Sigmoid colon (tissue), 7 donors: ENCODE measurements at places on chromosomes 12 and 14. TPM values are rescaled to one million over a fixed set of nuclear protein-coding genes. Genes with fewer than 3 reads are reported as not detected.

Gene TCL1B
- total RNA-seq = not detected

Gene CACNA1C
- 62.0 TPM for total RNA-seq

Gene CKB
- 1,641 TPM for total RNA-seq

- H3K4me3 ChIP-seq = peak overlapping the region; percentile 36
- no peaks in the 10 kb centered on the region for H3K36me3 ChIP-seq
- DNase-seq = no peak
- no peak overlapping the region for H3K27ac ChIP-seq
Measured at GRCh38 chr12:111034886-111035577, 114.7 kb upstream of the MYL2 start.

- no peaks in the 10 kb centered on the region for H3K36me3 ChIP-seq
- no peaks in the 10 kb centered on the region for H3K27me3 ChIP-seq
- H3K4me1 ChIP-seq = peaks cover 6% of the 10 kb centered on the region
- H3K4me3 ChIP-seq = no peak overlapping the region
Measured at GRCh38 chr12:52156757-52157565, 34.9 kb downstream of the KRT80 start.

DNA sequence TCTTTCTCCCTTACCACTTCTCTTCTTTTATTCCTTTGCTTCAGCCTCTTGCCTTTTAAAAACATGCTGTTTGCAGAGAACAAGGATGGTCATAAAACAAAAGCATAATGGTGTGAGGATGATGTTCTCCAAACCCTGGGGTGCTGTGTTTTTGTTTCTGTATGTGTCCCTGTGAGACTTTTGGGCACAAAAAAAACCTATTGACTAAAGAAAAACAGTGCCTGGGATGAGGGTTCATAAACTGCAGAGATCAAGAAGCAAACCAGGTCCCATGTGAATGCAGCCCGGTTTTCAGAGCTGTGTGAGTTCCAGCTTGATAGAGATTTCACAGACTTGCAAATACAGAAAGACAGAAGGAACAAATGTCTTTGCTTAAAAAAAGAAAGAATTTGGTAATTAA is 148.6 kb upstream of the CPSF6 start:
- H3K27ac ChIP-seq = no peak overlapping the region
- no peaks in the 10 kb centered on the region for H3K36me3 ChIP-seq
- no peak for DNase-seq
- no peak overlapping the region for H3K4me3 ChIP-seq
- H3K27me3 ChIP-seq = no peaks in the 10 kb centered on the region

- no peaks in the 10 kb centered on the region for H3K36me3 ChIP-seq
- H3K27me3 ChIP-seq = no peaks in the 10 kb centered on the region
- DNase-seq = no peak
- no peak overlapping the region for H3K27ac ChIP-seq
Measured at GRCh38 chr12:93358821-93359220, 18.9 kb upstream of the NUDT4 start.

GRCh38 chr12:111408686-111409402 is 3.1 kb downstream of the SH2B3 start:
- H3K4me3 ChIP-seq = no peak overlapping the region
- DNase-seq = no peak
- peaks cover 87% of the 10 kb centered on the region for H3K4me1 ChIP-seq
- no peaks in the 10 kb centered on the region for H3K36me3 ChIP-seq
- peak overlapping the region; percentile 68 for H3K27ac ChIP-seq

- no peak for DNase-seq
- H3K4me1 ChIP-seq = no peaks in the 10 kb centered on the region
- H3K27me3 ChIP-seq = no peaks in the 10 kb centered on the region
- H3K4me3 ChIP-seq = no peak overlapping the region
Measured at GRCh38 chr14:102727336-102728095, 49.7 kb upstream of the TRAF3 start.

DNA sequence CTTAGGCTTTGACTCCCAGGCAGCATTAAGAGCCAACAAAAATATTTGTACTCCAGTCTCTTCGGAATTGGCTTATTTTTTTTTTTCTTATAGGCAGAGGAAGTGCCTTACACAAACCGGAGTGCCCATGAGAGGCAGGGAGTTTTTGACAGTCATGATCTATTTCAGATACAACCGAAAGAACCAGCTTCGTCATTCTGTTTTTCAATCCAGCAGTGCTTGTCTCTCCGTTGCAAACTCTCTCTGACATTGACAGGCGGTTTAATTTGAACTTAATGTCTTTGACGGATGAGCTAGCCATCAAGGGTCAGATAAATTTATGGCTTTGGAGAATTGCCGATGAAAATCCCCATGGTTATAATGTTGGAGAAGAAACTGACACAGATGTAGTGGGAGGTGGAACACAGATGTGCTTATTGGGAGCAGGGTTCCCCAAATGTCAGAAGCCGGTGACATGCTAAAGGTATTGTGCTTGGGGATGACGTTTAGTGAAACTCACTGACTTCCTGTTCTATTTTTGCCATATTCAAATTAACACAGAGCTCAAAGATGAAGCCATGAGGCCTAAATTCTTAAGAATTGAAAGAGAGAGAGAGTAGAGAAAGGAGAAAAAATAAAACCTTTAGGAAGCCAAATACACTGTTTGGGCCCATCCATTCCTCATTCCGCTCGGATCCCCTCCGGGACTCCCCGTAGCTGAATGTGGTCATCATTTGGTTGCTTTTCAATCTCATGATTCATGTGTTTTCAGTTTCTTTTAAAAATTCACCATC is 59.7 kb downstream of the PLXNC1 start:
- no peaks in the 10 kb centered on the region for H3K27me3 ChIP-seq
- peaks cover 5% of the 10 kb centered on the region for H3K4me1 ChIP-seq
- no peaks in the 10 kb centered on the region for H3K36me3 ChIP-seq
- DNase-seq = no peak
- no peak overlapping the region for H3K4me3 ChIP-seq

- H3K27ac ChIP-seq = no peak overlapping the region
- DNase-seq = no peak
- peaks cover 13% of the 10 kb centered on the region for H3K4me1 ChIP-seq
- H3K36me3 ChIP-seq = no peaks in the 10 kb centered on the region
- no peaks in the 10 kb centered on the region for H3K27me3 ChIP-seq
Measured at GRCh38 chr14:90747909-90748308, 68.3 kb downstream of the TTC7B start.

DNA sequence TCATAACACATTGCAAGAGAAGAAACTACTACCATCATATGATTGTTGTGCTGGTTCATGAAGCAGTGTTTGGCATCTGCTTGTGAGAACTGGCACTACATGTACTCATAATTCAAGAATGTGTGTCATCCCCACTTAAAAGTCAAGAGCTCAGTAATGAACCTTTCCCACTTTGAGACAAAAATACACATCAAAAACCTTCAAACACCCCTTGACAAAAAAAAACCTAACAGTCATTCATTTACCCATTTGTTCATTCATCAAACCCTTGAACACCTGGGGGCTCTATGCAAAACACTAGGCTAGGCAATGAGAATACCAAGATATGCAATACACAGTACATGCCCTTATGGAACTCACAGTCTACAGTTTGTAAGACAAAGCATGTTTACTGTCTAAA is 40.0 kb downstream of the KIF21A start:
- H3K4me1 ChIP-seq = no peaks in the 10 kb centered on the region
- no peaks in the 10 kb centered on the region for H3K36me3 ChIP-seq
- H3K4me3 ChIP-seq = no peak overlapping the region
- DNase-seq = no peak
- no peaks in the 10 kb centered on the region for H3K27me3 ChIP-seq
- H3K27ac ChIP-seq = no peak overlapping the region

DNA sequence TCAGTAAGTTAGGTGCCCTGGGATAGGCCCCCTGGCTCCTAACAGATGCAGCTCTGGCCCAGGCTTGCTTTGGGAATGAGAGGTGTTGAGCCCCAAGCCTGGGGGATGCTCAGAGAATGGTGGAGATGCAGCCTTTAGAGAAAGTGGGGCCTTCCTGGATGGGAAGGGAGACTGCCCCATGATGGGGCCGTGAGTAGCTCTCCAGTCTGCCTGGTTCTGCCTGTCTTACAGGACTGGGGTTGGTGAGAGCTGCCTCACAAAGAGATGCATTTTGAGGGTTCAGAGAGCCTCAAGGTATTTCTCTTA is 523 bp upstream of the VRTN start:
- H3K36me3 ChIP-seq = no peaks in the 10 kb centered on the region
- no peak overlapping the region for H3K4me3 ChIP-seq
- H3K27ac ChIP-seq = no peak overlapping the region
- no peaks in the 10 kb centered on the region for H3K27me3 ChIP-seq
- H3K4me1 ChIP-seq = no peaks in the 10 kb centered on the region
